ENCODE measurements at places on chromosomes 12 and 14. TPM values are rescaled to one million over a fixed set of nuclear protein-coding genes. Genes with fewer than 3 reads are reported as not detected.

DNA sequence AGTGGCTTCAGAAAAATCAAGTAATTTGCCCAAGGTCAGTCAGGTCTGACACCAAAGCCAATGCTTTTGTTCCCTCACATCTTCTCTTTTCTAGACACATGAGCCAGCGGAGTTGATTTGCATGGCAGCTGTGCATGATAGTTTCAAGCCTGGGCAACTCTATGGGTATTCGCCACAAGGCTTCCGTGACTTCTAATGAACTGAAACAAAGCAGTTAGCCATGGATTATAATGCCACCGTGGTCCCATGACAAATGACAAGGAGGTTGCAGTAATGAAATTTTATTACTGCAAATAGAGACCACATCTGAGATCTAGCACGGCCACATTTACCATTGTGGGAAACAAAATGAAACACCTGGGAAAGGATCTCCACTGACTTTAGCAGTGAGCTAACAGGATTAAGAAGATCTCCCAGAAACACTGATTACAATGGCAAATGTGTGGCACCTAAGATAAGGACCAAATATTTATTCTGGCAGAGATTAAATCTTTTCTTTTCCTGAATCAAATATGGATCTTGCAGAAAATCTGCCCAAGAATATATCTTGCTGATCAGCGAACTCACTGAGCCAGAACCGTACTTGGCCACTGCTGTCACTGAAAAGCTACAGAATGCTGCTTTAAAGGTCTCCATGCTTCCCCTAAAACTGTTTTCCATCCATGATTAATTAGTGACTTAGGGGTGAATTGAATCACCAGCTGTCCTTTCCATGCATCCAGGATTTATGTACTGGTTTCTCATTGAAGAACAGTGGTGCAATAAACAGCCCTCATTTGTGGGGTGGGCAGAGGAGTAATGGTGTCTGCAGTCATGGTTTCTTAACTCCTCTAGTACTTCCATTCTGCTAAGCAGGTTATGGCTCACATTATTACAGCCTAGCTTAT is 551.0 kb downstream of the DIO2 start:
- no peak for DNase-seq

Gene RASSF9
- total RNA-seq, result 1.9 TPM

DNA sequence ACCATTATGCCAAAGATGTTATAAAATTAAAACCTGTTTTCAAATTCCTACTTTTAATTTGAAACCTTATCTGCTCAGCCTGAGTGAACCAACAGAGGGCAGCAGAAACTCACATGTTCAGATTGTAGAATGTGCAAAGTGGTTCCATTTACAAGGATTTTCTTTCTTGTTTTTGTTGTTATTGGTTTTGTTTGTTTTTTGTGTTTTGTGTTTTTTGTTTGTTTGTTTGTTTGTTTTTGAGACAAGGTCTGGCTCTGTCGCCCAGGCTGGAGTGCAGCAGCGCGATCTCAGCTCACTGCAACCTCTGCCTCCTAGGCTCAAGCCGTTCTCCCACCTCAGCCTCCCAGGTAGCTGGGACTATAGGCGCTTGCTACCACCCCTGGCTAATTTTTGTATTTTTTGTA is 22.8 kb upstream of the GARIN2 start:
- peak; percentile 21 for DNase-seq

- peak; percentile 17 for DNase-seq
Observed at GRCh38 chr14:57502586-57503254, 9.1 kb upstream of the CCDC198 start.

Gene CMKLR1
- total RNA-seq, result 8.4 TPM

Gene RNFT2
- 5.6 TPM for total RNA-seq

- DNase-seq, result no peak
Observed at GRCh38 chr12:76375470-76375869, 27.3 kb upstream of the BBS10 start.

DNA sequence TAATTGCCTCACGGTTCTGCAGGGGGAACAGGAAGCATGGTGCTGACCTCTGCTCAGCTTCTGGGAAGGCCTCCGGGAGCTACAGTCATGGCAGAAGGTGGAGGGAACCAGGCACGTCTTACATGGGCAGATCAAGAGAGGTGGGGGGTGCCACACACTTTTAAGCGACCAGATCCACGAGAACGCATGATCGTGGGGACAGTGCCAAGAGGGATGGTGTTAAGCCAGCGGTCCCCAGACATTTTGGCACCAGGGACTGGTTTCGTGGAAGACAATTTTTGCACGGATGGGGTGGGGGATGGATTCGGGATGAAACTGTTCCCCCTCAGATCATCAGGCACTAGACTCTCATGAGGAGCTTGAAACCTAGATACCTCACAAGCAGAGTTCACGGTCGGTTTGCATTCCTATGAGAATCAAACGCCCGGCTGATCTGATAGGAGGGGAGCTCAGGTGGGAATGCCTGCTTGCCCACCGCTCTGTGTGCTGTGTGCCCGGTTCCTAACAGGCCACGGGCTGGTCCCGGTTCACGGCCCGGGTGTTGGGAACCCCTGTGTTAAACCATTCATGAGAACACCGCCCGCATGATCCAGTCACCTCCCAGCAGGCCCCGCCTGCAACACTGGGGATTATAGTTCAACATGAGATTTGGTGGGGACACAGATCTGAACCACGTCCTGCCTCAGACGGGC is 96.9 kb downstream of the ADGRD1 start:
- DNase-seq, result no peak

DNA sequence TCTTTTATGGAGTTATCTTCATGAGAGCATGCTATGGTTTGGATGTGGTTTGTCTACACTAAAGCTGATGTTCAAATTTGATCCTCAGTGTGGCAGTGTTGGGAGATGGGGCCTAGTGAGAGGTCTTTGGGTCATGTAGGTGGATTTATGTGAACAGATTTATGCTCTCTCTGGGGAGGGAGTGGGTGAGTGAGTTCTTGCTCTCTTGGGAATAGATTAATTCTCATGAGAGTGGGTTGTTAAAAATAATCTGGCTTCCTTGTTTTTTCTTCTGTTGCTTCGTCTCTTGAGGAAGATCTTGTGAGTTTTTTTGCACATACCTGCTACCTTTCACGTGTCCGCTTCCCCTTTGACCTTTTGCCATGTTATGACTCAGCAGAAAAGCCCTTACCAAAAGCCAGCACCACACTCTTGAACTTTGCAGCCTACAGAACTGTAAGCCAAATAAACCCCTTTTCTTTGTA is 20.5 kb downstream of the DERA start:
- no peak for DNase-seq

DNA sequence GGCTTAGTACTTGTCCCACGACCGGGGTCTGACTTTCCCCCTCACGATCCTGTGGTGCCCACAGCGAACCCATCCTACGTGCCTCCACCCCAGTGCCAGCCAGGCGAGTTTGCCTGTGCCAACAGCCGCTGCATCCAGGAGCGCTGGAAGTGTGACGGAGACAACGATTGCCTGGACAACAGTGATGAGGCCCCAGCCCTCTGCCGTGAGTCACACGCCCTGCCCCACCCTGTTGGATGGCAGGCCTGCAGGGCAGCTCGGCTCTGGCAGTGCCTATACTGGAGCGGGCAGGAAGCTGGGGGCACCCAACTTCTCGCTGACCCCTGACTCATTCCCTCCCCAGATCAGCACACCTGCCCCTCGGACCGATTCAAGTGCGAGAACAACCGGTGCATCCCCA is 18.3 kb upstream of the LRP1-AS start:
- DNase-seq, result peak; percentile 23
